ENCODE measurements at places on chromosomes 7 and 10. TPM values are rescaled to one million over a fixed set of nuclear protein-coding genes. Genes with fewer than 3 reads are reported as not detected.

DNA sequence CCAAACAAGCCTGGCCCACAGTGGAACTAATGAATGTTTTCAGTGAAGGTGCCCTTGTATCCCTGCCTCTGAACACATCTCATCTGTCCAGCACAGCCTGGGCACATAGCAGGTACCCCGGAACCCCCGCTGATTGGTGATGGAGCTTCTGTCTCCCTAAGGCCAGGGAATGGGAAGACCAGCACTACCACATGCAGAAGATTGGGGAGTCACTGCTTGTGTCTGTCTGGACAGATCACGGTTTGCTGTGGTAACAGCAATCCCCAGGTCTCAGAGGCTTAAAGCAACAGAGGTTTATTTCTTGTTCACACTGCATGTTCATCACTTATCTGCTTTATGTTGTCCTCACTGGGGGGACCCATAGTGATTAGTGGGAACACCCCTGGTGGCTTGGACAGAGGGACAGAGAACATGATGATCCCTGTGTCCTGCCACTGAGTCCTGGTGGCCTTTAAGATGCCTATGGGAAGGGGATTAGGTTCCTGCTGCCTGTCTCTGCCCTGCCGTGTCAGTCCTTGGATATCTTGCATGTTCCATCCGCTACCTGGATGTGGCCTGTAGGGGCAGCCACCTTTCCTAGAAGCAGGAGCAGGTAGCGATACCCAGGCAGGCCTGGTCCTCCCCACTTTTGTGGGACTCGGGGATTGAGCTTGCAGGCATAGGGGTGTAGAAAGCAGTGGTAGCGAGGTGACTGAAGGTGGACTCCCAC, 3.6 kb downstream of the TSPAN14 start:
- DNase-seq: no peak

GRCh38 chr7:91826377-91826776, 54.1 kb downstream of the MTERF1 start:
- no peak for DNase-seq

GRCh38 chr10:68560943-68561864, 1.1 kb downstream of the TET1 start:
- no peak for DNase-seq

GRCh38 chr7:30865821-30866220, 45.8 kb upstream of the AQP1 start:
- DNase-seq: no peak

- peak; percentile 65 for DNase-seq
Measured at GRCh38 chr7:1807821-1808600, 137.9 kb downstream of the ELFN1 start.

DNA sequence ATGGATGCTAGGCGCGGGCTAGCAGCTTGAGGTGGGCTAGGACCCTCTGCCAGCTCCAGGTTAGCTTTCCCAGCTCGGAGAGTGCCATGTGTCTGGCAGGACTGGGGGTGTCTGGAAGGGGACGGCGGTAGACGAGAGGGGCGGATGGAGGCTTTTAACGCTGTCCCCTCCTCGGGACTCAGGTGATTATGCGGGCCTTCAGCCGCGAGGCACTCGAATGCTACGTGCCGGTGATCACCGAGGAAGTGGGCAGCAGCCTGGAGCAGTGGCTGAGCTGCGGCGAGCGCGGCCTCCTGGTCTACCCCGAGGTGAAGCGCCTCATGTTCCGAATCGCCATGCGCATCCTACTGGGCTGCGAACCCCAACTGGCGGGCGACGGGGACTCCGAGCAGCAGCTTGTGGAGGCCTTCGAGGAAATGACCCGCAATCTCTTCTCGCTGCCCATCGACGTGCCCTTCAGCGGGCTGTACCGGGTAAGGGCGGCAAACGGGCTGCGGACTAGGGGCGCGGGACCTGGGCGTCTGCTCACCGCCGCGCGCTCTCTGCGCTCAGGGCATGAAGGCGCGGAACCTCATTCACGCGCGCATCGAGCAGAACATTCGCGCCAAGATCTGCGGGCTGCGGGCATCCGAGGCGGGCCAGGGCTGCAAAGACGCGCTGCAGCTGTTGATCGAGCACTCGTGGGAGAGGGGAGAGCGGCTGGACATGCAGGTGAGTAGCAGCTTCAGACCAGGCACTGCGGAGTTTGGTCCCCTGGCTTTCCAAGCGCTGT, 1.1 kb downstream of the CYP26A1 start:
- no peak for DNase-seq

- DNase-seq: no peak
Measured at GRCh38 chr7:158077151-158077840, 510.3 kb downstream of the PTPRN2 start.

GRCh38 chr10:5775685-5776084, 37.5 kb downstream of the GDI2 start:
- peak; percentile 67 for DNase-seq

DNA sequence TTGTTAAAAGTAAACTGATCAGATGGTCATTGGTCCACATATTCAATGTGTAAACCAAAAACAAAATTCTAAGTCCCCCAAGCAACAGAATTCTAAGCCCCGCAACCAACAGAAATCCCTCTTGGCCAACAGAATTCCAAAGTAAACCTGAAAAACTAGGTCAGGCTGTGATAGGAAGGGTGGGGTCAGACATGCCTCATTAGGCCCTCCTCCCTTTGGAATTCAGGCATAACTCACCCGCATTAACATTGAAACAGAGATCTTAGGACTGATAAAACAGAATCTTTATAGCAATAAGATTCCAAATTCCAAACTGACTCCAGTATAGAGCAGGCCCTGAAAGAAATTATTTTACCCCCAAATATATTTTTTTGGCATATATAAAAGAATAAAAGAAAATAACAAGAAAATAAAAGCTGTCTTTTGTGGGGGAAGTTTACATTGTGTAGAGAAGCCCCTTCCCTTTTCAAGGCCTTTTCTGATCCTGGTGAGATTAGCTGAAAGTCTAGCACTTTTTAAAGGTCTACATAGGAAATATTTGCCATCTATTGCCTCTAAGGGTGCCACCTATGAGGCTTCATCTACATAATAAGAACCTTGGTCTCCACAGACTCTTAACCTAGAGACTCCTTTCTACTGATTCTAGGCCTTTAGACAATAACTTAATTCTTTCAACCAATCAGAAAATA, 30.5 kb downstream of the GNAT3 start:
- DNase-seq: no peak

DNA sequence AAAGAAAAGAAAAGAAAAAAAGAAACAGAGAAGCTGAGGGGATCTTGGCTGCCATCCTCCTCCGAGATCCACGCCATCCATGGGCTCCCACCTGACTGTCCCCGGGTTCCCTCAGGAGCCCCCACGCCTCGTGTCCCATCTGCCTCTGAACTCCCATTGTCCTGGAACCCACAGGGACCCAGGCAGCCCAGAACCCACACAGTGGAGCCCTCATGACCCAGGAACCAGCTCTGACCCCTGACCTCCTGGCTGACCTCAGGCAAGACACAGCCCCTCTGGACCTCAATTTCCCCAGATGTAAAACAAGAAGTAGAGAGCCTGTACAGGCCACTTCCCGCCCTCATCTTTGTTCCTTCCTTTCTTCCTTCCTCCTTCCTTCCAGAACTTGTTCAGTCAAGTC, 40.4 kb downstream of the RASGEF1A start:
- DNase-seq: no peak

- DNase-seq: no peak
Measured at GRCh38 chr10:61470740-61471139, 17.6 kb upstream of the TMEM26 start.

DNA sequence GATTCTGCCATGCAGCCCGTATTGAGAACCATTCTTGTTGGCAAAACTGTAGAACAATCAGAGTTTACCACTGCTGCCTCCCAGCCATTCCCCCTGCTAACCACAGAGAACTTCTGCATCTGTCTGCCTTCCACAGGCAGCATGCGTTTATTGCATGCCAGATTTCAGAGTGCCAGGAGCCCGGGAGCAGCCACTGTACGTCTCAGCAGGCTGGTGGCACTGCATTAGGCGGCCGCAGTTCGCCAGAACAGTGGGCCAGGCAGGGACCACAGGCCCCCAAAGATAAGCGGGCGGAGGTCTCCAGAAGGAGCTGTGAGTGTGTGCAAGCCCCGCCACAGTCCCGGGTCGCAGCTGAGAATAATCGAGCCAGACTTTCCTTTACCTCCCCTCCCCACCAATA, 31.8 kb downstream of the ZNF467 start:
- DNase-seq: no peak

GRCh38 chr10:123227706-123228105, 73.5 kb downstream of the BUB3 start:
- no peak for DNase-seq

DNA sequence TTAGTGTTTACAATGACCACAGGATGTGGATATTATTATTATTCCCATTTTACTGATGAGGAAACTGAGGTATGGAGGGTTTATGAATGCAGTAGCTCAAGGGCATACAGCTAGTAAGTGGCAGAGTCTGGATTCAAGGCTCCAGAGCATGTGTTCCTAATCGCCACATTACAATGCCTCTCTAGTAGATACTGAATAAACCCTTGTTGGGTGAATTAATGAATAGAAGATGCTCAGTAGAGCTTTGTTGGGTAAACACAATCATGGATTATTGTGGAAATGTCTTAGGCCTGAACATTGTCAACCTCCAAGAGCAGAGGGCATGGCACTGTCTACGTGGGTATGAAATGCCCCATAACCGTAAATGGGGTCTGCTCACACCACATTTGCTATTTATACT, 545.3 kb downstream of the LRMDA start:
- DNase-seq: no peak

- no peak for DNase-seq
Measured at GRCh38 chr10:34786464-34786863, 28.6 kb downstream of the PARD3 start.

DNA sequence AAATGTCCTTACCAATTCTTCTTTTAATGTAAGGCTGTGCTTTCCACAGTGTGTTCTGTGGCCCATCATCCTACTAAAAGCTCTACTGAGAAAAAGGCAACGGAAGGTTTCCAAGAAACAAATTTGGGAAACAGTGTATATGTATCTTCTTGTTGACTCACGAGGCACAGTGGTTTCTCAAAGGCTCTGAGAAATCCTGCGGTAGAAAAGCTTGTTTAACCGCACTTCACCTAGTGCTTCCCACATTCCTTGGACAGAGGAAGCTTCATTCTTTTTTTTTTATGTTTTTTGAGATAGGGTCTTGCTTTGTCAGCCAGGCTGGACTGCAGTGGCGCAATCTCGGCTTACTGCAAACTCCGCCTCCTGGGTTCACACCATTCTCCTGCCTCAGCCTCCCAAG, 84.5 kb downstream of the TACC2 start:
- no peak for DNase-seq

DNA sequence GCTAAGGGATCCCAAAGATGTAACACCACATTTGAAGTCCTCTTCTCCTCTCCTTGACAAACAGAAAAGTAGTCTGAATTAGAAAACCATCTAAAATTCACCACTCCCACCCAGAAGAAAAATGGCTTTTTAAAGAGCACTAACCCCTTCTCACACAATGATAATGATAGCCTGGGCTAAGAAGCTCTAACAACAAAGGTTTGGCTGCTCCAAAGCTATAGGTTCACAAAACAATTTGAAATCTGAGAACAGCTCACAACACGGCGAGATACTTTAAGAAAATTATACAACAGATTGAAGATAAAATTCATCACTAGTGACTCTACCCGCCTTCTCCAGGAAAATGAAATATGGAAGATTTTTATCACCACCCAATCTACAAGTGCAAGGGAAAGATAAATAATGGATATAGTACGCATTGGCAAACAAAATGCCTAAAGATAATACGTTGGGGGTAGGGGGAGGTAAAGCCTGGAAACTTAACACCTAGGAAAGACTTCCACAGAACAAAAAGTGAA, 7.4 kb downstream of the ITGB1 start:
- DNase-seq: no peak

DNA sequence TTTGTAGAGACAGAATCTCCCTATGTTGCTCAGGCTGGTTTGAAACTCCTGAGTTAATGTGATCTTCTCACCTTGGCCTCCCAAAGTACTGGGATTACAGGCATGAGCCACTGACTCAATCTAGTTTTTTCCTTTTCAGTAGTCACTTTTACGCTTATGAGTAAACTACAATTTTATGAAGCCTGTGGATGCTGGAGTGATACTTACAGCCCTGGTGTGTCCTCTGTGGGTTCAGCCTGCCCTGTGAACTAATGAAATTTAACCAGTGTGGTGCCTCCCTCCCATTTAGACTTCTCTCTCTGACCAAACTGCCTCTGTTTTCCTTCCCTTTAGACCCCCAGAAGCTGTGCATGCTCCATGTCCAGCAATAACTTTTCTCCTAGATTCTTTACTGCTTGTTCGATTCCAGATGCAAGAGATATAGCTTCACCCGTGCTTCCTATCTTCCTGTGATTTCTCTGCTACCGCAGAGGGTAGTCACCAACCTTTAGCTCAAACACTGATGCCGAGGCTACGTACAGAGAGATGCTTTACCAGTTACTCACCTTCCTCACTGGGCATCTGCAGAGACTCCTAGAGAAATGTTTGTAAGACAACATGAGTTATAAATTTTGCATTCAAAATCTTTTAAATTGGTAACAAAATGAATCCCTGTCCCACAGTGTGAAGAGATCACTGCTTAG, 90.8 kb downstream of the KIAA1217 start:
- no peak for DNase-seq

- DNase-seq: no peak
Measured at GRCh38 chr7:4720225-4720624, 38.1 kb downstream of the FOXK1 start.

DNA sequence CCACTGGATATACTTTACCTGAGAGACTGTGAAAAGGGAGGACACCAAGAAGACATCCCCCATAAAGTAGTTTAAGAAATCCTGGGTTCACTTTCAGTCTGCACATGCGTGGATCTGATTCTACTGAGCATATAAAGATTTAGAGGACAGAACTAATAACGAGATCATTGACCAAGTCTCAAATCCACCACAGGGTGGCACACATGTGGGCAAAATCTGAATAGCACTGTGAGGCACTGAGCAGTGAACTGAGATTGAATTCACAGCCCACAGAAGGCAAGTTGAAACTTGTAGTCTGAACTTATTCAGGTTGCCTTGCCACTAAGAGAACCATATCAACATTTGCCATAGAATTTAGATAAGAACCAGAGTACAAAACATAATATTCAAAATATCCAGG, 818.6 kb downstream of the GRID1 start:
- no peak for DNase-seq

DNA sequence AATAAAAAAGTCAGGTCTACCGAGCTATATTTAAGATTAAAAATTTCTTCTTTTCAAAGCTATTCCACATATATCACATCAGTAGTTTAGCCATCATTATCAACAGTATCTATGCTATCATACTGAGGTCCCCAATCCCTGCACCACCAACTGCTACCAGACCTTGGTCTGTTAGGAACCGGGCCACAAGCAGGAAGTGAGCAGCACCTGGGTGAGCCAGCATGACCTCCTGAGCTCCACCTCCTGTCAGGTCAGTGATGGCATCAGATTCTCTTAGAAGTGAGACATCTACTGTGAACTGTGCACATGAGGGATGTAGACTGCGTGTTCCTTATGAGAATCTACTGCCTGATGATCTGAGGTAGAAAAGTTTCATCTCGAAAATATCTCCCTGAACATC, 632.1 kb upstream of the KCND2 start:
- no peak for DNase-seq

Gene FZD1
- total RNA-seq: 49.2 TPM

Gene GBX1
- not detected for total RNA-seq

Gene SLC35B4
- total RNA-seq: 16.0 TPM

Gene OLAH
- total RNA-seq: 1.1 TPM

Gene DGKI
- 11.3 TPM for total RNA-seq

Gene TMEM72
- total RNA-seq: not detected

Gene HMX3
- total RNA-seq: not detected

Gene FAM237B
- not detected for total RNA-seq

Gene INHBA
- total RNA-seq: 30.8 TPM

Gene MYL10
- not detected for total RNA-seq

Gene RBP3
- total RNA-seq: not detected

Gene MAT1A
- 0.60 TPM for total RNA-seq

Gene PCLO
- 1.2 TPM for total RNA-seq
